ENCODE measurements at places on chromosomes 12 and 14. TPM values are rescaled to one million over a fixed set of nuclear protein-coding genes. Genes with fewer than 3 reads are reported as not detected.

DNA sequence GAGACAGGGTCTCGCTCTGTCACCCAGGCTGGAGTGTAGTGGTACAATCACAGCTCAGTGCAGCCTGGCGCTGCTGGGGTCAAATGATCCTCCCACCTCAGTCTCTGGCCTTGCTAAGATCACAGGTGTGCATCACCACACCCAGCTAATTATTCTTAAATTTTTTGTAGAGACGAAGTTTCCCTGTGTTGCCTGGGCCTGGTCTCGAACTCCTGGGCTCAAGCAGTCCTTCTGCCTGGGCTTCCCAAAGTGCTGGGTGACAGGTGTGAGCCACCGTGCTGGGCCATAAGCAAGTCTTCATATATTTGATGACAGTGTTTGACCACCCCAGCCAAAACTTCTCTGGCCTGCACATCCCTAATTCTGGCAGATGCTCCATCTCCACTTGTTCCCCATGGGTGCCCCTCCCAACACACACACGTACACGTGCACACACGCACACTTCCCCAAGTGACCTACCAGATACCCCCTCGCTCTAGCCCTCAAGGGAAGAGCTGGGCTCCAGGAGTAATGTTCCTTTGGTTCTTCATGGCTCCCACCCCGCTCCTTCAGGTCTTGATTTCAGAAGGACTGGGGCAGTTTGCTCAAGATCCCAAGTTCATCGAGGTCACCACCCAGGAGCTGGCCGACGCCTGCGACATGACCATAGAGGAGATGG lies 104.3 kb upstream of the FKBP4 start:
- no peak for DNase-seq

- DNase-seq: no peak
Measured at GRCh38 chr12:65411171-65411570, 132.7 kb downstream of the MSRB3 start.

Gene LALBA
- not detected for total RNA-seq

DNA sequence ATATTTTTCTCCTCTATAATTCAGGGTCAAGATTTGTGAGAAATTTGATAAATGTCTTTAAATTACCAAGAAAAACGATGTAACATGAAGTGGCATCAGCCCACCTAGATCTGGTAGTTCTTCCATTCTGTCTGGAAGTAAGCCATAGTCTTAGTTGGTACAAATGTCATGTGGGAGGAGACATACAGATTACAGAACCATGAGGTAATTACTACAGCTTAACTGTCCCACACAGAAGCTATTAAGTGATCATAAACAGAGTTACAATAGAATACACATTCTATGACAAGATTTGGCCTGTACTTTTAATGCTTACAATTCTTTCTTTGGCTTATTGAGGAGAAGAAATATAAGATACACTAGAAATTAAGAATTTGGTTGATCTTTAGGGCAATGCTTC lies 13.7 kb upstream of the SIX1 start:
- DNase-seq: no peak
